ENCODE measurements at places on chromosomes 6 and 20. TPM values are rescaled to one million over a fixed set of nuclear protein-coding genes. Genes with fewer than 3 reads are reported as not detected.

Gene ZSCAN12
- total RNA-seq, result 3.9 TPM

Gene CYP39A1
- 10.8 TPM for total RNA-seq

Gene GJA10
- total RNA-seq, result not detected

Gene GTPBP2
- total RNA-seq, result 21.8 TPM

Gene PEX7
- 5.8 TPM for total RNA-seq

Gene GMDS
- 3.5 TPM for total RNA-seq

Gene MAS1
- under 0.01 TPM for total RNA-seq

Gene PGM3
- total RNA-seq, result 21.8 TPM

Gene ETV7
- total RNA-seq, result 0.17 TPM

Gene SGK2
- 253 TPM for total RNA-seq

Gene CALHM4
- not detected for total RNA-seq

- H3K4me3 ChIP-seq, result no peak overlapping the region
- H3K27ac ChIP-seq, result no peak overlapping the region
- DNase-seq, result no peak
- no peaks in the 10 kb centered on the region for H3K36me3 ChIP-seq
These were observed 181.9 kb upstream of the ARG1 start for GRCh38 chr6:131391116-131391515.

DNA sequence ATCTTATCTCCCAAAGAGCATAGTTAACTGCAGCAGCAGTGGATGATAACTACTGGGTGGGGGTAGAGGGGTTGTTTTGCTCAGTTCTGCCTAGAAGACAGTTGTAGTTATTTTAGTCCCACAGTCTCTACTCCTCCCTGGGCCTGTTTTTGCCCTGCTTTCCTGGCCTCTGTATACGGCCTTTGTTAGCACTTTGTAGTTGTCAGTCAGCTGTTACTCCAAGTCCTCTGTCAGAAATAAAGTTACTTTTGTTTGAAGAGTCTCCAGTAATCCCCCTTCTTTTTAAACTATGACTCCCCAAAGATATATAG is 113.9 kb downstream of the SLC16A10 start:
- no peak for DNase-seq
- H3K4me1 ChIP-seq, result no peaks in the 10 kb centered on the region
- H3K36me3 ChIP-seq, result no peaks in the 10 kb centered on the region
- no peaks in the 10 kb centered on the region for H3K27me3 ChIP-seq
- no peak overlapping the region for H3K4me3 ChIP-seq
- no peak overlapping the region for H3K27ac ChIP-seq

- no peak for DNase-seq
- H3K36me3 ChIP-seq, result no peaks in the 10 kb centered on the region
- H3K27me3 ChIP-seq, result peaks cover 14% of the 10 kb centered on the region
These were observed 6.0 kb downstream of the DLGAP4 start for GRCh38 chr20:36311854-36312723.

DNA sequence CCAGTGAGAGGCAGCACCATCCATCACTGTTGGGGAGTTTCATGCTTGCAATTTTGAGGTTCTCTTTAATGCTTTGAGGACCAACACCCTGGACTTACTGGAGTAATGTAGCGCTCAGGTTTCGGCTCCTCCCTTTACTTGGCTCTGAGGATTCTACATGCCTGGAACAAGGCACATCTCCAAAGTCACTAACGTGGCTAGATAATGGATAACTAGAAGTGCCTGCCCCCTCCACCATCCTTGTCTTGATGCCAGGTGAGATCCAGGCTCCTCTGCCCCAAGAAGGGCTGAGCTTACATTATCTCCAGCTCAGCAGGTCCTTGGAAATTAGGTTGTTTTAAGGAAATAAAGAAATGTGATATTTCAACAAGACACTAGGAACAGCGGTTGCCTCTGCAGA is 75.5 kb upstream of the ZNFX1 start:
- DNase-seq, result no peak
- H3K4me3 ChIP-seq, result no peak overlapping the region
- H3K36me3 ChIP-seq, result no peaks in the 10 kb centered on the region
- peak overlapping the region; percentile 30 for H3K27ac ChIP-seq
- H3K4me1 ChIP-seq, result peaks cover 37% of the 10 kb centered on the region

- peak overlapping the region; percentile 44 for H3K27ac ChIP-seq
- no peaks in the 10 kb centered on the region for H3K27me3 ChIP-seq
- H3K36me3 ChIP-seq, result no peaks in the 10 kb centered on the region
- no peak overlapping the region for H3K4me3 ChIP-seq
- peaks cover 12% of the 10 kb centered on the region for H3K4me1 ChIP-seq
- no peak for DNase-seq
These were observed 62.9 kb downstream of the QRSL1 start for GRCh38 chr6:106692112-106692818.

- H3K4me1 ChIP-seq, result no peaks in the 10 kb centered on the region
- no peak overlapping the region for H3K4me3 ChIP-seq
- H3K27ac ChIP-seq, result no peak overlapping the region
- H3K27me3 ChIP-seq, result no peaks in the 10 kb centered on the region
- peaks cover 3% of the 10 kb centered on the region for H3K36me3 ChIP-seq
These were observed 41.6 kb downstream of the IBTK start for GRCh38 chr6:82205930-82206392.

GRCh38 chr6:40640599-40641227 is 53.5 kb upstream of the LRFN2 start:
- no peaks in the 10 kb centered on the region for H3K36me3 ChIP-seq
- no peak overlapping the region for H3K4me3 ChIP-seq

GRCh38 chr20:42957018-42957703 is 232.5 kb downstream of the PTPRT start:
- H3K4me1 ChIP-seq, result peaks cover 3% of the 10 kb centered on the region
- H3K4me3 ChIP-seq, result no peak overlapping the region
- H3K27me3 ChIP-seq, result no peaks in the 10 kb centered on the region
- no peak overlapping the region for H3K27ac ChIP-seq
- H3K36me3 ChIP-seq, result no peaks in the 10 kb centered on the region
- DNase-seq, result no peak

DNA sequence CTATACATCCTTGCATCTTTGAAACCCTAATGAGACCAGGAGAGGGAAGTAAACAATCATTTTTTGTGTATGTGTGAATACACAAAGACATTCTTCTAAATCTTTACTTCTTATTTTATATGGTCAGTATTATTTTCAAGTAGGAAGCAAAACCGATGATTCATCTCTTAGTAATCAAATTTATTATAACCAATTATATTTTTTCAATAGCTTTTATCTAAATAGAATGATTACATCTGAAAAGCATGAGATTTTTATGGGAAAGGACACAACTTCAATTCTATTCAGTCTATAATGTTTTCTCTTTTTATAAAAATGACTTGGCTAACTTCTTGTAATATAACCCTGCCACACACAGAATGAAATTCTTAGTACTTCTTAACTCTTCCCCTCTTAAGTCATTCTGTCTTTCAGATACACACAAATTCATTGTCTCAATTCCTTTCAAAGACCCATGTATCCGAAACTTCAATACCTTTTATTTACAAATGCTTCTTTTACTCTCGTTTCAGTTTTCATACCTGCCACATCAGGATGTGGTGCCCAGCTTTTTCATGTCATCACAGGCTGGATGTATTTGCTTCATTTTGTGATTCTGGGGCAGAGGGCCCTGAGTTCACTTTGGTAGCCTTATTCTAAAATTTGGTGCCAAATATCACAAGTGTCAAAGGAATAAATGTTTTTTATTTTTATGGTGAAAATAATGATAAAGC is 227.0 kb downstream of the PHF3 start:
- DNase-seq, result no peak
- H3K36me3 ChIP-seq, result no peaks in the 10 kb centered on the region
- H3K4me1 ChIP-seq, result no peaks in the 10 kb centered on the region
- no peaks in the 10 kb centered on the region for H3K27me3 ChIP-seq
- H3K4me3 ChIP-seq, result no peak overlapping the region

DNA sequence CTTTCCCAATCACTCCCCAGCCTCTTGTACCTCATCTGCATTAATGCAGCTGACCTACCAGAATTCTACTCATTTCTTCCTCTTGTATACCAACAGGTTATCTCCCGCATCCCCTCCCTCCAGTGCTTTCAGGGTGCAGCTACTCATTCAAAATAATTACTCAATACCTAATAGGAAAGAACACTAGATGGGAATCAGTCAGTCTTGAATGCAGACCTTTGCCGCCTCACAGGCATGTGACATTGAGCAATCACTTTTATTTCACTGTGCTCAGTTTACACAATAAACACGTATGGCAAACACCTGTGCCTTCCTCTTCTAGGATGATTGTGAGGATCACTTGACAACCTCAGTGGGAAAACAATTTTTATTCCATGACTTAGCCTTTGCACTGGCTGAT is 13.3 kb downstream of the ZSCAN31 start:
- H3K4me1 ChIP-seq, result no peaks in the 10 kb centered on the region
- H3K36me3 ChIP-seq, result peaks cover 26% of the 10 kb centered on the region
- no peak for DNase-seq
- H3K27ac ChIP-seq, result no peak overlapping the region
- H3K4me3 ChIP-seq, result no peak overlapping the region

DNA sequence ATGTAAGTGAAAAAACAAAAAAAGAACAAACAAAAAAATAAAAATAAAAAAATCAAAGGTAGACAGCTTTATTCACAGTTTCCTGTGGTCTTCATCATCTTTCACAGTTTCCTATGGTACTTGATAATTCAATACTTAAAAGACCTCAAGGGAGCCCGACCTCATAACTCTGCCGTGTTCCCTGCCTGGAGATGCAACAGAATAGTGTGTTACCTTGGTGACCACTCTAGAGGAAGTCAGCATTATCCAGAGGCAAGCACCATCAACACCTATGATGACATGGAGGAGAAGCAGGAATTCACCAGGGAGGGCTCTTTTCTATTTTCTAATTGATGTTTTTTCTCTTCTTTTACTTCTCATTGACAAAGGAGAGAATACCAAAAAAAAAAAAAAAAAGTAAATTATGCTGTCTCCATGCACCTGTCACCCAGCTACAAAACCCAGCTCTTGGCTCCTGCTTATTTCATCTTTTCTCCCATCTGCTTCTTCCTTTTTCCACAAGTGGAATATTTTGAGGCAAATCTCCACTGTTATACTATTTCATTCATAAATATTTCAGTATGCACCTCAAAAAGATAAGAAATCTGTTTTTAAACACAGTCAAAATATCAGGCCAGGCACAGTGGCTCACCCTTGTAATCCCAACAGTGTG is 95.8 kb upstream of the STXBP5 start:
- no peaks in the 10 kb centered on the region for H3K27me3 ChIP-seq
- no peak overlapping the region for H3K27ac ChIP-seq
- DNase-seq, result no peak
- H3K4me1 ChIP-seq, result no peaks in the 10 kb centered on the region
- H3K36me3 ChIP-seq, result no peaks in the 10 kb centered on the region

GRCh38 chr6:90544081-90544480 is 42.8 kb downstream of the MAP3K7 start:
- no peaks in the 10 kb centered on the region for H3K4me1 ChIP-seq
- no peak overlapping the region for H3K4me3 ChIP-seq
- H3K27me3 ChIP-seq, result no peaks in the 10 kb centered on the region
- peaks cover 30% of the 10 kb centered on the region for H3K36me3 ChIP-seq

DNA sequence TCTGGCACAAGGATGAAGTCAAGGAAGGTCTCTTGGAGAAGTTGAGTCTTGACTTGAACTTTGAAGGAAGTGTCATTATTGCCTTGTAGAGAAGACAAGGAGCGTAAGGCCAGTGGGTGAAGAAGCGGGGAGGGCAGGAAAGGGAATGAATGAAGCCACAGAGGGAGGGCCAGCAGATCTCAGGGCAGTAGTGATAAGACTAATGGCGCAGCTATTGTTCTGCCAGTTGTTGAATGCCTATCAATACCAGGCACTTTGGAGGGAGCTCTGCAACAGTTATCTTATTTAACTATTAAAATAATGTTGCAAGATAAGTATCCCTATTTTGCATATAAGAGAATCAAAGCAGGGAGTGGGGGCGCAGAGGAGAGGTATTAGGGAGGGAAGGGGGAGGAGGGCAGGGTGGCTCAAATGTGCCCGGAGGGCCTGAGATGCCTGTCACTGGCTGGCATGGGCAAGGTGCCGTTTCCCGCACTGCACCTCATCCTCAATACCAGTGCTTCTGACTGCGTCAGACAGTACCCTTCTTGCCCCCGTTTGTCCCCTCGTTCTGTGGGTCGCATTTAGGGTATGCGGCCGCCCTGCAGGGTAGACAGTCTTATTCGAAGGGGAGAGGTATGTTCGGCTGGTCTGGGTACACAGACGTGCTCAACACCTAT is 109.8 kb downstream of the ZDHHC14 start:
- H3K27me3 ChIP-seq, result no peaks in the 10 kb centered on the region
- no peaks in the 10 kb centered on the region for H3K36me3 ChIP-seq
- no peak for DNase-seq

- H3K4me1 ChIP-seq, result no peaks in the 10 kb centered on the region
- no peaks in the 10 kb centered on the region for H3K36me3 ChIP-seq
- H3K27ac ChIP-seq, result no peak overlapping the region
- H3K4me3 ChIP-seq, result no peak overlapping the region
- H3K27me3 ChIP-seq, result no peaks in the 10 kb centered on the region
These were observed 59.2 kb downstream of the SCML4 start for GRCh38 chr6:107764684-107765460.

DNA sequence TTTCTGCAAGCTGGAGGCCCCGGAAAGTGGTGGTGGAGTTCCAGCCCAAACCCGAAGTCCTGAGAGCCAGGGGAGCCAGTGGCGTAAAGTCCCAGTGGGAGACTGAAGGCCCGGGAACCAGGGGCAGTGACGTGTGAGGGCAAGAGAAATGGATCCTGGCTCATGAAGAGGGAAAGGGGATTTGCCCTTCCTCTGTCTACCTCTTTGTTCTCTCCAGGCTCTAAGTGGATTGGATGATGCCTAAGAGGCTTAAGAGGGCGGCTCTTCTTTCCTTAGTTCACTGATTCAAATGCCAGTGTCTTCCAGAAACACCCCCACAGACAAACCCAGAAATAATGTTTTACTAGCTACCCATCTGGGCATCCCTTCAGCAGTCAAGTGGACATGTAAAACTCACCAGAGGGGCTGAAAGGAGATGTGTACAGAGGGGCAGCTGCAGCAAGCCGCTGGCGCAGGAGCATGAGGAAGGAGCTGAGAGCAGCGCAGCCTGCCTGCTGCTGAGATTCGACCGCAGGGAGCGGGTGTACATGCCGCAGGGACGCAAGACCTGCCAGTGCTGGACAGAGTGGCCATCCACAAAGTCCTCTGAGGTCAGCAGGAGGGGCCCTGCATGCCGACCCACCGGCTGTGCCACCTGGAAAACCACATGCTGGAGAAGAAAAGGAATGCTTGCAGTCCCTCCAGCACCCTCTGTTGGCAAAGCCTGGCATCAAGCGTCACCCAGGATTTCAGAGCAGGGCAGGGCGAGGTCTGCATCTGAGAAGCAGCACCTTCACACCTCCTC is 29.5 kb downstream of the CDYL start:
- no peaks in the 10 kb centered on the region for H3K27me3 ChIP-seq
- peaks cover 9% of the 10 kb centered on the region for H3K4me1 ChIP-seq
- H3K4me3 ChIP-seq, result no peak overlapping the region
- H3K27ac ChIP-seq, result no peak overlapping the region

GRCh38 chr20:6576726-6577125 is 190.8 kb upstream of the BMP2 start:
- no peaks in the 10 kb centered on the region for H3K4me1 ChIP-seq
- DNase-seq, result no peak
- H3K27me3 ChIP-seq, result no peaks in the 10 kb centered on the region
- no peaks in the 10 kb centered on the region for H3K36me3 ChIP-seq
- no peak overlapping the region for H3K4me3 ChIP-seq
- H3K27ac ChIP-seq, result no peak overlapping the region

GRCh38 chr6:89611666-89612065 is 26.9 kb downstream of the LYRM2 start:
- H3K36me3 ChIP-seq, result no peaks in the 10 kb centered on the region
- DNase-seq, result no peak
- H3K27me3 ChIP-seq, result no peaks in the 10 kb centered on the region
- no peak overlapping the region for H3K27ac ChIP-seq
- H3K4me3 ChIP-seq, result no peak overlapping the region

All from liver (tissue), 10 donors.